Inflammatory macrophage treated with lipopolysaccharide for 1 hour (primary cell): ENCODE measurements at places on chromosomes 5 and 9.

- no peak for DNase-seq
Measured at GRCh38 chr5:155554500-155554899, 540.9 kb downstream of the KIF4B start.

- no peak for DNase-seq
Measured at GRCh38 chr9:22416692-22417060, 29.9 kb upstream of the DMRTA1 start.

DNA sequence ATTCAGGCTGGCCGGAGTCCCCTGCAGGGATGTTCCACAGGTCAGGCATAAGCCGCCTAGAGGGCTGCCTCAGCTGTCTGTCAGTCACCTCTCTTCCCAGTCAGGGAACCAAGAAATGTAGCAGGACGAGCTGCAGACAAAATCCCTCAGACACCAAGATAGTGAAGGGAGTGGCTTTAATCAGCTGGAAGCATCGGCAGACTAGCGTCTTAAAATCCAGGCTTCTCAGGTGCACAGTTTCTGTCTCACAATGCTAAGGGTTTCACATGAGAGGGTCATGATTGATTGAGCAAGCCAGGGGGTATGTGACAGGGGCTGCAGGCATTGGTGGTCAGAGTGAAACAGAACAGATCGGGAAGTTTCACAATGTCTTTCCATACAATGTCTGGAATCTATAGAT, 247.2 kb downstream of the CDH10 start:
- no peak for DNase-seq

GRCh38 chr5:44356231-44356630, 33.0 kb downstream of the FGF10 start:
- no peak for DNase-seq

DNA sequence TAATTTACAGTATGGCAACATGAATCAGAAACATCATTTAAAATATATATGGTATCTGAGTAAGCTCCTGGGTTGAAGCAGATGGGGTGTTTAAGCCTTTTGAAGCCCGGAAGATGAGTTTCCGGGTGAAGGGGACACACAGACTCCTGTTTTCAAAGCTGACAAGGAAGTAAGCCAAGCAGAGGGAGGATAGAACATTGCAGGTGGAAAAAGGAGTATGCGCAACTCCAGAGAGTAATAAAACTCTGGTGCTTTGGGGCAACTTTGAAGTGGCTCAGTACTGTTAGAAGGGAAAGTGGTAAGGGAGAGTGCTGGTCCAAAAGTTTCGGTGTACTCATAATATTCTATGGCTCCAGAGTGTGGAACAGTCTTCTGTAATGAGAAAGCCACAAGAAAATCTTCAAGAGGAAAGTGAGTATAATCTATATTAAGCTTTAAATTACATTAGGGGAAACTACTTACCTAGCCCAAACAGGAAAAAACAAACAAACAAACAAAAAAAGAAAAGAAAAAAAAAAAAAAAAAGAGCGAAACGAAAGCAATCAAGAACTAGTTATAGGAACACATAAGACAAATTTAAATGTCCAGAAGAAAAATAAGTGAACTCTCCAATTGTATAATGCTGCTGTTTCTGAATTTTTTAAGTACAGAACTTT, 2.3 kb upstream of the ST8SIA4 start:
- DNase-seq, result no peak

DNA sequence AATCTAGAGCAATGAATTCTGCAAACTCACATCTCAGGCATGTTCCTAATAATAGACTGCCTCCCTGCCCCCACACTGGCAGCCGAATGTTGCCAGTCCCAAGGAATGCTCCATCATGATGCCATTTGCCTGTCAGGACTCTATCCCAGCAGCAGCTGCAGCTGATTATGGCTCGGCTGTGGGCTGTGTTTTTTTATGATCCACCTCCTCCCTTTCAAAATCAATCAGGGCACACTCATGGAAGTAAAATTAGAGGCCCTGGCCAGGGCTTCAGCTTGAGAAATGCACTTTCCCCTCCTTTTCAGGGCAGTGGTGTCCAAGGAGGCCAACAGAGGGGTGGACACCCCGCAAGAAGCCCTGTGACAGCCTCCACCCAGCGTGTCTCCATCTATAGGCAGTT, 176.7 kb upstream of the S1PR3 start:
- DNase-seq, result no peak

DNA sequence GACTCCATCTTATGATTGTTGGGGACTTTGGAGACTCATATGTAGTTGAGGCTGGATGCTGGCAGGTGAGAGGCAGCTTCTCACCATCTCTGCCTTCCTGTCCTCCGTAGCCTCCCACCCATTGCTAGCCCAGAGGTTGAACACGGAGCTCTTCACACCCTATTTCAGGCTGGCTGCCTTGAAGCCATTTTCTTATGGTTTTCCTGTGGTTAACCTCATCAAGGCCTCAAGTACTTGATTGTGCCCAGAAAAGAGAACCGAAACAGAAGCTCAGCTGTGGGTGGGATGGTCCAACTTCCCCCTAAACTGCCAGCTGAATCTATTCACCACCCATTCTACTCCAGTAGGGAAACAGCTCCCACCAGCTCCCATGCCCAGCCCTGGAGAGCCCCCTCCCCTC, 102.9 kb downstream of the LIFR start:
- DNase-seq, result peak; percentile 69

- DNase-seq, result peak; percentile 41
Measured at GRCh38 chr5:88875341-88876234, 7.4 kb downstream of the MEF2C start.

DNA sequence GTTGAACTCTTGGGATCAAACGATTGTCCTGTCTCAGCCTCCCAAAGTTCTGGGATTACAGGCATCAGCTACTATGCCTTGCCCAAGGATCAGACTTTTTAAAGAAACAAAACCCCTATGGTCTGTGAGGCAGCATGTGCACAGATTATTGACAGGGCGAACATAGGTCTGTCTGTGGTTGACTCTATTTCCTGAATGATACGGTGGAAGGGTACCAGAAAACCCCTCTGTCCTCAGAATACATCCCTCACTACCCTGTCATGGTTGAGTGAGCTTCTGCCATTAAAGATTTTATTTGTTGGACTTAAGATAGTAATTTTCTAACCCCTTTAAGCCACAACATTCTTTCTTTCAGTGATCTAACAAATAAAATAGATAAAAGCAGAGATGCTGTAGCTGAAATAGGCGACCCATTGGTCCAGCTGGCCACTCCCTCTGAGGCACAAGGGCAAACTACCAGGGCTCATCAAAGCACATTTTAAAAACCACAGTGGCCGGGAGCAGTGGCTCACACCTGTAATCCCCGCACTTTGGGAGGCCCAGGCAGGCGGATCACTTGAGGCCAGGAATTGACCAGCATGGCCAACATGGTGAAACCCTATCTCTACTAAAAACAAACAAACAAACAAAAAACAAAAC, 84.9 kb upstream of the ANKRD55 start:
- DNase-seq, result no peak

GRCh38 chr9:14911046-14911445, 818 bp upstream of the FREM1 start:
- no peak for DNase-seq

GRCh38 chr9:125690679-125691078, 16.3 kb downstream of the MAPKAP1 start:
- peak; percentile 74 for DNase-seq

- no peak for DNase-seq
Measured at GRCh38 chr5:333945-334344, 12.4 kb downstream of the AHRR start.

- DNase-seq, result no peak
Measured at GRCh38 chr5:127887282-127887681, 184.1 kb downstream of the CCDC192 start.

DNA sequence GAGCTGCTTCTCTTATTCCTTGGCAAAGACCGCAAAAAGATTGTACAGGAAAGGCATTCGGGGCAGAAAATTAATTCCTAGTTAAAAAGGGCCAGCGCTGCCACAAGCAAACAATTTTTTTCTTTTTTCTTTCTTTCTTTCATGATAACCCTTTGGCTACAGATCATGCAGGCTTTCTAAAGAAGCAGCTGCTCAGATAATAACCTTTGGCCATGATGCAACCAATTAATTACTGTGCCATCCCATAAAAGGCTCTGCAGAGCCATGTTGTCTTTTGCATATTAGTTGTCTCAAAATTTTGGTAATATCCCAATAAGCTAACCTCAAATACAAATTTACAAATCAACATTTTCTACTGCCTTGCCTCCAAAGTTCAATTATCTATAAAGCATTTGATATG, 758.4 kb upstream of the SEMA6A start:
- DNase-seq, result no peak

DNA sequence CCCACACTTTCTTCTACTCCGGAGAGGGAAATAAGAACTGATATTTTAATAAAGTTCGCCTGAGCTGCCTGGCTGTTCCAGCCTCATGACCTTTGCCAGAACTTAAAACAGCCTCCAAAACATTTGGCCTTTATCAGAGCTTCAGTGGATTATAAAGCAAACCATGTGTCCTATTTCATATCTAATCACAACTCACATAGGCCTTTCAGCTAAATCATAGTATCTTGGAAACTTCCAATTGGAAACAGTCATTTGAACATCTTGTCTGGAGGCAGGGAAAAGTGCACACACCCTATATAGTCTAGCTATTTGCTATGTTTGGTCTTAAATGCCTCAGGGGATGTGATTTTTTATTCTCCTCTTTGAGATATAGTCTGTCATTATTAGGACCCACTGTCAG, 46.0 kb upstream of the FREM1 start:
- no peak for DNase-seq

DNA sequence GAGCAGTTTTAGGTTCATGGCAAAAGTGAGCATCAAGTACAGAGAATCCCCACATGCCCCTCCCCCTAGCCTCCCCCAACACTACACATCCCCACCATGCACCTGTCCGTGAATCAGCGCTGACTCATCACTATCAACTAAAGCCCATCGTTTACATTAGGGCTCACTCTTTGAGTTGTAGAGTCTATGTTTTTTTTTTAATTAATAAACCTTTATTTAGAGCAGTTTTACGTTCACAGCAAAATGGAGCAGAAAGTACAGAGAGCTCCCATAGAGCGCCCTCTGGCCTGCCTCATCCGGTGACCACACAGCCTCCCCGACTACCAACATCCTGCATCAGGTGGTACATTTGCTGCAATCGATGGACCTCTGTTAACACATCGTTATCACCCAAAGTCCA, 47.9 kb upstream of the UNC5A start:
- no peak for DNase-seq

GRCh38 chr9:89984214-89984613, 379.4 kb downstream of the GADD45G start:
- DNase-seq, result peak; percentile 74

DNA sequence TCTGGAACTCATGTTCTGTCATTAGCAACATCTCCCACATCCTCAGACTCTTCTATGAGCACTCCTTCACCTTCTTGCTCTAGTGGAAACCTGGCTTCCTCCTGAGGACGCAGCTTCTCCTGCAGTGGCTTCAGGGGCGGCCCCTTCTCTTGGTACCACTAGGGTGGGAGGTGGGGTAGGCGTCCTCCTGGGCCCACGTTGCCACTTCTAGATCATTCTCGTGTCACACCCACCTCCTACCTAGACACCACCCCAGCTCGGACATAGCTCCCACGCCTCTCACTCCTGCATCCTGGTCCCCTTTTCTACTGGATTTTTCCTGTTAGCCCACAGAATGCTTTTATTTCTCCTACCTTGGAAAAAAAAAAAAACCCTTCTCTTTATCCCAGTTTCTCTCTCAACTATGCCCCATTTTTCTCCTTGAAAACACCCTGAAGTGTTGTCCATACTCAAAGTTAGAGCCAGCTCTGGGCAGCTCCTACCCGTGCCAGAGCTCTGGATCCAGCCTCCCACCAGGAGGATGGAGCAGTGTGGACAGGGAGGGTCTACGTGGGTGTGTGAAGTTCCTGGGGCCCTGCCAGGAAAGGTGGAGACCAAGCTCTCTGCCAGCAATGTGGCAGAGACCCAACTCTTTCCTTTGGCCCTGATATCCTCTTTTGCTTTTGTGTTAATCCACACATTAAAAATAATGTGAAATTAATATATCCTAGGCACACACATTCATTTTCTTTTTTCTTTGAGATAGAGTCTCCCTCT, 179.2 kb downstream of the HSPA4 start:
- no peak for DNase-seq

DNA sequence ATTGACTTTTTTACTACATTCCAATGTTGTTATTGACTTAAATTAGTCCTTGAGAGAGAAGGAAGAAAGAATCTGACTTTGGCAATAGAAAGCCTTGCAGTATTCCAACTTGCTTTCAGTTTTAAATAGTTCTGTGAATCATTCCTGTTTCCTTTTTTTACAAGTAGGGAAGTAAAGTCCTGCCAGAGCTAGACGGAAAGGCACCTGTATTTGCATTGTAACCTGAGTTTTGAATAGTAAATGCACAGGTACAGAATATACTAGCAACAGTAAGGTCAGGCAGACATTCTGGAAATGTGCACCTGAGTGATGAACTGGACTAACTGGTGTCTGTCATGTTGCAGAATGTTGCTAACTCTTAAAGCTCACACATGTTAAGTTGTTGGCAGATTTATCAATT, 100.9 kb downstream of the PRKACG start:
- DNase-seq, result no peak

DNA sequence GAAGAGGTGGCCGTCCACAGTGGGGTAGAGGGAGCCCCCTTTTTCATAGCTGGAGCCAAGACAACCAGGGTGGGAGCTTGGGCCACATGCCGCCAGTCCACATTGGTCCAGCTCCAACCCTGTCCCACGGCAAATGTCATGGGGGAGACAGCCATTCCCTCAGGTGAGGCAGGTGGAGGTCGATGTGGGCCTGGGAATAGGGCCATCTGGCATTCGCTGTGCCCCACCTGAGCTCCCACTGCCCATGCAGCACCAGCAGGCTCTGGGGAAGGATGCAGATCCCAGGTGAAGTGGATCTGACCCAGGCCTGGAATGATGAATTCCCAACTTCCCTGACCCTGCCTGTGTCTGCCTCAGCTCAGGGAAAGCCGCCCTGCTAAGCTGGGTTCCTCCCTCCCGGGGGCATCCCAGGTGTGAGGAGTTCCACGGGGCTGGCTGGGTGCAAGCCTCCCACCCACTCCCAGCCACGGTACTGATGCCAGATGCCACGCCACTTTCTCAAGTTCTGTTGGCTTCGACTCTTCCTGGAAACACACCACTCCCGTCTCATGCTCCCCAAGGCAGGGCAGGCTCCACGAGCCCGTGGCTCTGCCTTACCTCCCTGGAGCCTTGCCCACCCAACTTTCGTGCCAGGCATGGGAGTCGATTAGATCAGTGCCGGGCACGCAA, 25.2 kb upstream of the FCN2 start:
- DNase-seq, result no peak

GRCh38 chr9:108033976-108034964, 544.7 kb upstream of the KLF4 start:
- DNase-seq, result no peak

DNA sequence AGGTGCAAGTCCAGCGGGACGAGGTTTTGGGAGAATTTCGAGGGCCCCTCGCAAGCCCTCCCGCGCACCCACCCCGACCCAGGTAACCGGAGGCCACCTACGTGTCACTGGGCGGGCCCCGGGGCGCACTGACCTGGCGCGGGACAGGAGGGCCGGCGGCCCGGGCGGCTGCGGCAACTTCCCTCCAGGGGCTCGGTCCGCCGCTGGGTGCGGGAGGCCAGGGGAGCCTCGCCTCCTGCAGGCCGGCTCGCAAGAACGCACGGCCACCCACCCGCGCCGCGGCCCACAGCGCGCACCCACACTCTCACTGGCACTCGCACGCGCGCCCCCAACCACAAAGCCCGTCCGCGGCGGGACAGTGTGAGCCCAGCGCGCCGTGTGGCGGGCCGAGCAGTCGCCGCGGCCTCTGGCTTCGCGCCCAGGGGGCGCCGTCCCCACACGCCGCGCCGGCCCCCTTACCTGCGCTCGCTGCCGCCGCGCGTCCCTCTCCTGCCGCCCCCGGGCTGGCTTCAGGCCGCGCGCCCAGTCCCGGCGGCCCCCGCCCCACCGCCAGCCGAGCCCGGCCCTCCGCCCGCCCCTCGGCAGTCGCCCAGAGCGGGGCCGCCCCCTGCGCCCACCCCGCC, 451 bp downstream of the LPAR1 start:
- peak; percentile 37 for DNase-seq
